ENCODE measurements at places on chromosomes 11 and 22.

GRCh38 chr11:84906995-84907394 lies 720.1 kb downstream of the DLG2 start:
- no peak for DNase-seq

- no peak for DNase-seq
Observed at GRCh38 chr22:31244943-31245451, 32.9 kb downstream of the LIMK2 start.

DNA sequence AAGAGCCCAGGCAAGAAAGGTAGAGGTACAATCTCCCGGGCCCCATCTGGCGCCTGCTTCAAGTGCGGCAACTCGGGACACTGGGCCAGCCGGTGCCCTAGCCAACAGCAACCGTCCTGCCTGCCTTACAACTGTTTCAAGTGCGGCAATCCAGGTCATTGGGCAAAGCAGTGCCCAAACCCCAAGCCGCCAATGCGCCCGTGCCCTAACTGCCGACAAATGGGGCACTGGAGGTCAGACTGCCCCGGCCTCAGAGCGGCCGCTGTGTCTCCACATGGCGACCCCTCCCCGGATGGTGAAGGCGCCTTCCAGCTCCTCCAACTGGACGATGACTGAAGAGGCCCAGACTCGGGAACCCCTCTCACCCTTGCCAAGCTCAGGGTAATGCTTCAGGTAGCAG lies 11.4 kb upstream of the OR56A3 start:
- DNase-seq: no peak

DNA sequence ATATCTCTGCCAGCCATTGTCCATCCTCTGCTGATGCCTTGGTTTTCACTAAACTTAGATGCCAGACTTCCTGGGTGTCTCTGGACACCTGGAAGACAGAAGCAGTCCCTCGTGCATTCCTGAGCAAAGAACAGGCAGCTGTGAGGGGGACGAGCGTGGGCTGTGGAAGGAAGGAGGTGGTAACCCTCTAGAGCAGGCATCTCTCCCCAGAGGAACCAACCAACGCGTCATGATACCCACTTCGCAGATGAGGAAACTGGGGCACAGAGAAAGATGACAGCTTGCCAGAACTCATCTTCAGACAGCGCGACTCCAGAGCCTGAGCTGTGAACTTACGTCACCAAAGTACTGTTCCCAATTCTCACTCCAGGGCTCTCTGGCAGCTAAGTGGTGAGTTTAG lies 123.4 kb downstream of the OPCML start:
- DNase-seq: no peak

- no peak for DNase-seq
Observed at GRCh38 chr22:17337639-17338038, 31.6 kb upstream of the CECR2 start.

DNA sequence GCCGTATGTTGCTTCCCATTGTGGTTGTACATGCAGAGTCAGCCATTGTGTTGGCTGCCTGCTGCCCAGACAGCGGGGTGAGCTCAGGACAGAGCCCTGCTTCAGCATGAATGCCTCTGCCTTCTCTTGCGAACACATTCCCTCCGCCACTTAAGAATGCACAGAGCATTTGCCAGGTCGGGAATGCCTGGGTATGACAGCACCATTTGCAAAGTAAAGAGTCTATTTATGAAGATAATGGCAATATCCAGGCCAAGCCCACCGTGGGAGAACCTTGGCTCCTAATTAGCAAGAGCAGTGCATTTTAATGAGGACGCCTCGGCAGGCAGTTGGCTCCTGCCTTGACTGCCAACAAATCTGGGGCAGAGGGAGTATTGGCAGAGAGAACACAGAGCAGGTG lies 62.5 kb upstream of the SORL1 start:
- no peak for DNase-seq

DNA sequence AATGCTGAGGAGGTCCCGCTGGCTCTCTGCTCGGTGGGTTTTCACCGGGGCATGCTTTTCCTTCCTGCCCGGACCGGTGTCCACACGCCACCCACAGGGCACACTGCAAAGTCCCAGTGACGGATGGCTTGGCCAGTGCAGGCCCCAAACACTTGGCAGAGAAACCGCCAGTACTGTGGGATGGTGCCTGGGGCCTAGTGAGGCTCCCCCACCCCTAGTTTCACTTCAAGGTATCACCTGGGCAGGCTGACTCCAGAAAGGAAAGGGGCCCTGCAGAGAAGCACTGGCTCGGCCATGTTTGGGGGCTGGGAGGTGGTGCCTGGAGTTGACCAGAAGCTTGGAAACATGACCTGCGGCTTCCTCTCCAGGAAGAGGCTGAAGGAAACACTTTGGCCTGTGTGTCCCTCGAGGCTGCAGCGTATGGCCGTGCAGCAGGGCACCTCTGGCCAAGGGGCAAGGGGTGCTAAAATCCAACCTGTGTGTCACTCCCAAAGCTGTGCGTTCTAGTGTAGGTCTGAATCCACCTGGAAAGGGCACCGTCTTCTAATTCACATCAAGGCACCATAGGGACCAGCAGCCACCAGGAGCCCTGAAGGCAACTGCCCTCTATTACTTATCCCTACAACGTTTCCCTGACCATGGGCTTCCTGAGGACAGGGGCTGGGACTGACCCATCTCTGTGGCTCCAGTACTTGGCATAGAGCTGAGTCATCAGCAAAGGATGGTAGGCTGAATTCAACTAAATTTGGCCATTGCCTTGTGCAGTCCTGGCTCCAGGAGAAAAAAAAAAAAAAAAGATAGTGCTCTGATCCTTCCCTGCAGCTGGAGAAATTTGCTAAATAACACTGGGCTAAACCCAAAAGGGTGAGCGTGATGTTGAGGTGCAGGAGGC lies 22.6 kb downstream of the TPBGL start:
- peak; percentile 62 for DNase-seq

DNA sequence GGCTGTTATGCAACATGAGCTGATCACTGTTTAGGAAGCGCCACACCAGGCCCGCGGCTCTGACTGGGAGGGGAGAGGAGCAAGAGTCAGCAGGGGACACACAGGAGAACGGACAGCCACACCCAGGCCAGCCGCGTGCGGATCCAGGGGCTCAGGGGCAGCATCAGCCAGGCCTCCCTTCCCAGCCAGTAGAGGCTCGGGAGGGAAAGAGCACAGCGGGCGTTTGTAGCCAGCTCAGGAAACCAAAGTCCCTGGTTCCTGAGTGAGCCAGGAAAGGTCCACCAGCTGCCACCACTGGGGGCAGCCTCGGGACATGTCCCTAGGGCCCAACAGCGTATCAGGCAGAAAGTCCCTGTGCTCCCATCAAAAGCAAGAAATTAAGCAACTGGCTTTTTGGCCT lies 71.8 kb upstream of the PITPNB start:
- DNase-seq: peak; percentile 92

DNA sequence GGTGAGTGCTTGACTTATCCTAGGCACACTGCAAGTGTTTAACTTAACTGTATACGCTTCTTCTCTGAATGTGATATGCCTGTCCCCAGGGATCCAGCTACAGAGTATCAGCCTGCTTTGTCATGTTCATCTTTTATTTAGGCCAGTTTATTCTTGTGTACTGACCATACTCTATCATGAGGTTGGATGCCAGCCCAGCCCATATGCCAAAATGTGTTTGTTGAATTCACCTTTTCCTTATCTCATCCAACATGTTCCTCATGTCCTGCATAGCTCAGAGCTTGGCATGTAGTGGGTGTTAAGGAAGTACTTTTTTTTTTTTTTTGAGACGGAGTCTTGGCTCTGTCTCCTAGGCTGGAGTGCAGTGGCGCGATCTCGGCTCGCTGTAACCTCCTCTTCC lies 116.2 kb downstream of the NCAM1 start:
- no peak for DNase-seq

DNA sequence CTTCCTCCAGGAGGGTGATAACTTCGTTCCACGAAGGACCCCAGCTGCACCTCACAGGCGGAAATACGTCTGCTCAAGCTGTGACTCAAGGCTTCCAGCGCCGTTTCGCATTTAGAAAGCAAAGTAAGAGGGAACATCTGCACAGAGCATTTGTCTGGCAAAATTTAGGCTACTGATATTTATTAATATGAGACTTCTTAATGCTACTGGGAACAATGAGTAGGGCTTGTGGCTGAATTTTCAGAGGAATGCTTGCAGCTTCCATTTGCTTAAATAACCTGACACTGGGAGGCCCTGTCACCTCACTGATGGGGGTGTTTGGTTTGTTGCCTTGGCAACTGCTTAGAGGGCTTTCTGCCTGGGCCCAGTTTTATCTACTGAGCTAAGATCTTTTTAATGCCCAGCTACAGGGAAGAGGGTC lies 14.7 kb upstream of the ST14 start:
- peak; percentile 68 for DNase-seq

DNA sequence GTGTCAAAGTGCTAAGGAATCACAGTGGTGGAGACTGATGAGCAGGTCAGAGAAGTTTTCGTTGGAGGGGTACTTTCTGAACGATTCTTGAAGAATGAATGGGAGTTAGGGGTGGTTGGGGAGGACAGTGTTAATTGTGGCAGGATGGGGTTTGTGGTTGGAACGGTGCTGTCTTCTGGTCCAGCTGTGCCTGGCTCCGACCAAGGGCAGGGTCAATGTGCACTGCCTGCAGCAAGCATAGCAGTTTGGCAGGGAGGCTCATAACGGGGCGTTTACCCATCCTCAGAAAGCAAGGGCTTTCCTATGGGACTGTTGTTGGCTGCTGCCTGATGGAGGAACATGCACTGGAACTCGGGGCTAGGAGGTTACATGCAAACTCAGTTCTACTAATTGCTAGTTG lies 265.8 kb downstream of the KIRREL3 start:
- DNase-seq: no peak

DNA sequence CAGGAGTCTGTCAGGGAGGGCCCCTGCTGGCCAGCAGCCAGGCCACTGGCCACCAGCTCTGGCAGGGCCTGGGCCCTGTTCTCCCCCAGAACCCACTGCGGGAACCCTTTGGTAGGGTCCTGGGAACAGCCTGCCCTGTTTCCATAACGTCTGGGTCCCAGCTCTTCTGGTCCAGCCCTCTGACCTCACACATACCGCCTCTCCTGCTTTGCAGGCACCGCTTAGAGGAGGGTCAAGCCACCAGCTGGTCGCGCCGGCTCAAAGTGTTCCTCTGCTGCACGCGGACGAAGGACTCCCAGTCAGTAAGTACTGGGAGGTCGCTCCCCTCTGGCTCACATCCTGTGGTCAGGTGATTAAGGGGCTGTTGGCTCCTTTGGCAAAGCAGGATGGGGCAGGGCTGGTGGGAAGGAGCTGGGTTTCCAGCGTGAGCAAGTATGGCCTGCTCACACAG lies 26.6 kb upstream of the MYRF start:
- DNase-seq: no peak

DNA sequence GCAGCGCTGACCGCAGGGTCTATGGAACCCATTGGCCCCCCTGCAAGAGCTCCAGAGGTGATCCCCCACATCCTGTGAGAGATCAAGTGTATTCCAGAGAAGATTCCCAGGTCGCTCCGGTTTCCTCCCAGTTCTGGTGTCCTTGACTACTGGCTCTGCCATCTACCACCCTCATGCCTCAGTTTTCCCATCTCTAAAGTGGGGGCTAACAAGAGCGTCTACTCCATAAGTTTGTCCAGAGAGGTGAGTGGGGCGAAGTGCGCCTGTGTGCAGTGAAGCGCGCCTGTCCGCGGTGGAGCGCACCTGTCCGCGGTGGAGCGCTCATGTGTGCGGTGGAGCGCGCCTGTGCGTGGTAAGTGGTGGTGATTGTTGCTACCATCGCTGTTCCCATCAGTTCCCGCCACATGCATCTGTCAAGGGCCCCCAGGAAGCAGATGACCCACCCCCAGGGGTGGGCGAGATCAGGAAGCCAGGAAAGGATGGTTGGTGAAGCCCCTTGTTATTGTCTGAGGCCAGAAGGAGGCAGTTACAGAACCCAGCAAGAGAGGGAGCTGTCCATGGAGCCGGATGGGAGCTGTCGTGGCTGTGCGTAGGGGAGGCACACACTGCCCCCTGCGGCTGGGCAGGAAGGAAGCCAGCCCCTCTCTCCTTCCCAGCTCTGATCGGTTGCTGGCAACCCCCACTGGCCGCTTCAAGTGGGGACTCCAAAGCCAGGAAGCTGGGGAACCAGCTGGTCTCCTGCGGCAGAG lies 73.2 kb upstream of the FGF3 start:
- DNase-seq: peak; percentile 65

DNA sequence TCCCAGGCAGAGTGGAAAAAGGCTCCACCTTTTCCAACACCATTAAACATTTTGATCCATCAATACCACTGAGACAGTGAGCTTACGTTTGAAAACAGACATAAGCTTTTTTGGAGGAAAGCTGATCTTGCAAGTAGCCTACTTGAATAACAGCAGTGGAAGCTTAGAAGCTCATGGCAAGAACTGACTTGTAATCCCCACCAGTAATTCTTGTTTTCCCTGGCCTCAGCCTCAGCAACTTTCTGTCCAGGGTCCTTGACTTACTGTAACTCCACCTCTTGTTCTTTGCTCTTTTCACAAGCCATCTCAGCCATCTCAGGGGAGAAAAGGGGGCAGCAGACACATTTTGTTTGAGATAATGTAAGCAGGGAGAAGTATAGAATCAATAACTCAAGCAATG lies 12.3 kb upstream of the MPZL2 start:
- DNase-seq: no peak

DNA sequence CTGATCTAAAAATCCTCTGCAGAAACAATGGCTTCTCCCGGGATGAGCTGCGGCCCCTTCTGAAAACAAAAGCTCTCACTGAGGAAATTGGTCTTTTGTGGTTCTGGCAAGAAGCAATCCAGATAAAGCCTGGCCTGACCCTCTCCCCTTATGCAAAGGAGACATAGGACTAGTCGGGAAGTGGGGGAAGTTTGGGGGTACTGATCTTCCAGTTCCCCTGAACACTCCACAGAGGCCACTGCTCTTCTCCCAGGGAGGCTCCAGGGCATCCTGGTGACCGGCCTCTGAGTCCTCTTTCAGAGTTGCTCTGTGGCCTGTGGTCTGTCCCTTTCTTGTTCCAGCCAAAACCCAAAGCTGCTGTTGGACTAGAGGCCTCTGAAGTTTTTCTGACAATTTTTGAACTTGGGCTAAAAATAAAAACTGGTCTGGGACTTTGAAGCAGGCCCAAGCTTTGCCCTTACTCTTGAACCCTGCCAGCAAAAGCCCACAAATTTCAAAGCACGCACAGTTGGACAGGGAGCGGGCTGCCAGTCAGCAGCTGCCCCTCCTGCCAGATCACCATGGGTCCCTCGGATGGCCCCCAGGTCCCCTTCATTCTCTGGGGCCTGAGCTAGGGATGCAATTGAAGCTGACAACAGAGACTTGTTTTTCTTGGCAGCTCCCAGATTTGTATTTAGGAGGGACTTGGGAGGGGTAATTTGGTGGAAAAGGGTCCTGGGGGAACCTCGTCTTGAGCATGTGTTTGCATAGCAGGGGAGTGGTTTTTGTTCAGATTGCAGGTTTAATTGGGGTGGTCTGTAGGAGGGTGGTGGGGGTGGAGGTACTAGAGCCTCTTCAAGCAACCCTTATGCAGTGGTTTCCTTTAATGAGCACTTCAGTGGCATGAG lies 381.6 kb upstream of the CADM1 start:
- no peak for DNase-seq

GRCh38 chr11:73176145-73176873 lies 34.2 kb upstream of the FCHSD2 start:
- DNase-seq: peak; percentile 43

GRCh38 chr11:126639692-126640091 lies 284.2 kb downstream of the ST3GAL4 start:
- DNase-seq: no peak

DNA sequence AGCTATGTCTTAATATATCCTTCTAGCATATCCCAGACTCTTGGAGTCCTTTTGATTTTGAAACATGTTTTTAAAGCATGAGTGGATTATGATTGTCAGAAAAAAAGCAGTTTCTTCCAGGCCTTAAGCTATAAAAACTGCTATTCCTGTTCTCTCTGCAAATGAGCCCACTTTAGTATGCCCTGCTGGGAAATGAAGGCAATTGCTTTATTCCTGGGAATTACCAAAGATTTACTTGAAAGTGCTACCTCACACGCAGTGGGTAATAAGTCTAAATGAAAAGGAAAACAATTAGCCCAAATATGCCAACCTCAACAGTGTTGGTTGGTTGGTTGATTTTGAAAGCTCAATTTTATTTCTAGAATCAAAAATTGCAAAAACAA lies 17.2 kb upstream of the RCN1 start:
- DNase-seq: no peak

All from posterior vena cava (tissue), 2 donors.